ENCODE measurements at places on chromosomes 7 and 10. TPM values are rescaled to one million over a fixed set of nuclear protein-coding genes. Genes with fewer than 3 reads are reported as not detected.
A peak's percentile ranks its signal among the peaks of the same experiment; 100 is the strongest.

GRCh38 chr10:89516149-89516832, 19.1 kb downstream of the SLC16A12 start:
- H3K36me3 ChIP-seq: peaks cover 2% of the 10 kb centered on the region
- DNase-seq: no peak
- peaks cover 69% of the 10 kb centered on the region for H3K4me1 ChIP-seq
- no peak overlapping the region for H3K4me3 ChIP-seq
- no peak overlapping the region for H3K27ac ChIP-seq

GRCh38 chr7:96188591-96188991, 133.3 kb downstream of the SLC25A13 start:
- no peak for DNase-seq
- H3K27ac ChIP-seq: peak overlapping the region; percentile 50
- H3K4me3 ChIP-seq: no peak overlapping the region

The XRCC2 gene
- total RNA-seq: 1.4 TPM

- H3K36me3 ChIP-seq: no peaks in the 10 kb centered on the region
- peaks cover 83% of the 10 kb centered on the region for H3K27me3 ChIP-seq
- peaks cover 22% of the 10 kb centered on the region for H3K4me1 ChIP-seq
- H3K4me3 ChIP-seq: no peak overlapping the region
- H3K27ac ChIP-seq: no peak overlapping the region
- no peak for DNase-seq
Observed at GRCh38 chr10:124451276-124451675, 1.4 kb upstream of the NKX1-2 start.

GRCh38 chr10:26725837-26726727, 28.6 kb downstream of the PDSS1 start:
- H3K4me1 ChIP-seq: peaks cover 3% of the 10 kb centered on the region
- H3K4me3 ChIP-seq: no peak overlapping the region
- H3K27me3 ChIP-seq: no peaks in the 10 kb centered on the region

DNA sequence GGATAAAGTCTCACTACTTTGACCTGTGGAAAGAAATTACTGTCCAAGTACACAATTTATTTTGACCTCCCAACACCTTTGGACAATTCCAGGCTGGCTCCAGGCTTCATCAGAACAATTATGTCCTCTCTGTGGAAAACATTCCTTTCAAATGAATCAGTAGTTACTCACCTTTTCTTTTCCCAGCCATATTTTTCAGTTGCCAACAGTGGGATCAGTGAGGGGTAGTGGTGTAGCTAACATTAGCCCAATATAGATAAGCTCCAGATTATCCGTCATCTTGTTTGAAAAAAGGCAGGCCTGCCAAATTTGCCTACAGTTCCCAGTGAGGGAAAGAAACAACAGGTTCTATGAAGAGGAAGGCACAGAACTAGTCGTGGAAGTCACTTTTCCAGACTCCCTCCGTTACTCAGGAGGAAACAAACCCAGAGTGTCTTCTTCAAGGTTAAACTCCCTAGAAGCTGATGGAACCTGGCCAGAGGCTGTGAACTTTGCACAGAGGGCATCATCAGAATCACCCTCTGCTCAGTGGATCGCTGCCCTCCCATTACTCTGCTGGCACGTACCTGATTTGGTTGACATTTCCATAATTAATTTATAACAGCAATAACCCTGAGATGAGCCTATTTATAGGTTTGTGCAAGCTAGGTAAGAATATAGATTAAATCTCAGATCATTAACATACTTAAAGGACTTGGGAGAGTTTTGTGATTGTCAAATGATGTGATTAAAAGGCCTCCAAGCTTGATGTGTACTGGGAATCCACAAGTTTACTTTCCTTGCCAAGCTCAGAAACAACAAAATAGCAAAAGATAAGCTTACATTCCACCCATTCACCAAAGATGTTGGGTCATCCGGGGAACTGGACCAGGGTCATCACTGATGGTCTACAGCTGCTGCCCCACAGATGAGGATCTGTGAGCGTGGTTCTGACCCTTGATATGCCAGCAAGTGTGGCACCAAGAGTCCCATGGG, 654.6 kb upstream of the GALNT17 start:
- no peak overlapping the region for H3K27ac ChIP-seq
- no peaks in the 10 kb centered on the region for H3K27me3 ChIP-seq
- no peaks in the 10 kb centered on the region for H3K4me1 ChIP-seq
- no peaks in the 10 kb centered on the region for H3K36me3 ChIP-seq
- H3K4me3 ChIP-seq: no peak overlapping the region
- DNase-seq: no peak

- DNase-seq: no peak
- no peaks in the 10 kb centered on the region for H3K36me3 ChIP-seq
- H3K27me3 ChIP-seq: no peaks in the 10 kb centered on the region
- no peak overlapping the region for H3K27ac ChIP-seq
- H3K4me1 ChIP-seq: peaks cover 4% of the 10 kb centered on the region
Observed at GRCh38 chr7:133613250-133613790, 360.4 kb downstream of the EXOC4 start.

The SKIDA1 gene
- 4.3 TPM for total RNA-seq

DNA sequence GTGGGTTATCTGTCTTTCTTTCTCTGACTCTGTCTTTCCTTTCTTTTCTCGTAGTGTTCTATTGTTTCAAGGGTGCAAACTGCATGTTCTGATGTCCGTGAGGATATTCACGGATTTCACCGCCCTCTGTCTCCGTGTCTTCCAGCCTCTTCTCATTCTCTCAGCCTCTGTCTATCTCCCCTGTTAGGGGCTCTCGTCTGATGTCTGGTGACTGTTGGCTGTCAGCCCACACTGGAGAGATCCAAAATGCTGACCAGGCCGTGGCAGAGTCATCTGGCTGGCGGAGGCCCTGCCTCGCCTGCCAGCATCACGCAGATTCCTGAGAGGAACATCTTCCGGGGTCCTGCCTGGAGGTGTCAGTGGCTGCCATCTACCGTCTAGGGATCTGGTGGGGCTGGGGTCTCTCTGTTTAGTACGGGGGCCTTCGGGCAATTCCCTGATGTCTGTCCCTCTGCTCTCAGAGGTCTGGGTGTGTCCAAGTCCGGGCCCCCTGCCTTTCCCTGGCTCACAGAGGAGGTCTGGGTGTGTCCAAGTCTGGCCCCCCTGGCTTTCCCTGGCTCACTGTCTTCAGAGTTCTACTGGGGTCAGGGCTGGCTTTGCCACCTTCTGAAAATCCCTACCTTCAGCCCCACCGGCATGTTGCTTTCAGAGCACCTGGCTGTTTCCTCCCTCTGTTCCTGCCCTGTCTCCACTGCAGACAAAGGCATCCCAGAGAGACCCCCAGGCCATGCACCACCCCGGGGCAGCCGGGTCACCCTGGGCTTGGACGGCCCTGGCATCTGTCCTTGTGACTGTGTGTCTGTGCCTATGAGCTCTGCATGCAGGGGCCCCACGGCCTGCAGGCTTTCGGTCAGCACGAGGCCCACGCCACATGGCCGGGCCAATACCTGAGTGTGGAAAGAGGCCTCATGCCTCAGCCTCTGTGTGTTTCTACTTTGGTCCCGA, 14.0 kb upstream of the SCART1 start:
- no peaks in the 10 kb centered on the region for H3K4me1 ChIP-seq
- no peak overlapping the region for H3K4me3 ChIP-seq
- H3K27ac ChIP-seq: no peak overlapping the region

The GIMAP6 gene
- total RNA-seq: not detected

The SNX8 gene
- total RNA-seq: 51.2 TPM

The SAMD9L gene
- total RNA-seq: 16.8 TPM

GRCh38 chr10:102796407-102797176, 40.6 kb downstream of the CYP17A1 start:
- peaks cover 68% of the 10 kb centered on the region for H3K4me1 ChIP-seq
- H3K4me3 ChIP-seq: no peak overlapping the region
- DNase-seq: no peak
- H3K27me3 ChIP-seq: no peaks in the 10 kb centered on the region
- peaks cover 19% of the 10 kb centered on the region for H3K36me3 ChIP-seq

DNA sequence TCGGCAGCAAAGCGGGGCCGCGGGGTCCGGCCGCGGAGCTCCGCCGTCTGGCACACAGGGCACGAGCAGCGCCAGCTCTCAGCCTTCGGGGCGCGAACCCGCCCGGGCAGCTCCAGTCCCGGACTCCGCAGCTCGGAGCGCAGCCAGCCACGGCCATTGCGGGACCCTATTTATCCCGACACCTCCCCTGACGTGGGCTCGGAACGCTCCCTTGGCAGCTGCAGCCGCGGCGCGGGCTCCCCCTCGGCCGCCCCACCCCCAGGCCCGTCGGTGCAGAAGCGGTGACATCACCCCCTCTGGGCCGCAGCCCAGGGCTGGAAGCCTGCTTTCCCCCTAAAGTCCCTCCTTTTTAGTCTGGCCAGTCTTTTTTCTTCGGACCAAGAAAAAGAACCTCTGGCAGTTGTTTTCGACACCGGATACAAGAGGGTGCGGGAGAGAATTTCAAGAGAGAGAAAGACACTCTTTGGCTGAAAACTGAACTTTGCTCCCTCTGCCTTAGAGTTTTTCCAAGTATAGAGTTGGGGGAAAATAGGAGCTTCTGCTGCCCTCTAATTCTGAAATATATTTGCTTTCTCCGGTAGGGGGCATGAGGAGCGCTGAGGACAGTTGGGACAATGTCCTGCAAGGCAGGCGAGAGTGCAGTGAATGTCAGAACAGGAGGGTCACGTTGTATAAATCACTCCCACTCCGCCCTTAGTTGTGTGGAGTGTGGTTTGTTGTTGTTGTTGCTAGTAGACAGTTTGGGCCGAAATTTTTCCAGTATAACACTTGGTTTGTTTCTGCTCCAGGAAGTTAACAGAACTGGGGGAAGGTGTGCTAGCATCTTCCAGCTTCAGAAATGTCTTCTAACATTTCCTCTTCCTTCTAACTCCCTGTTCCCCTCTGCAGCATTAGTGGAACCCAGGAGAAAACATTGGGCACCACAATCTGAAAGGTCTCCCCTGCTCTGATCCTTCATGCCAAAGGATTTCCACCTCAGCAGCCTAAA, at the start of gene SFRP4:
SFRP4 (minus strand) TSS at position 145 of the 988 bp plus-strand sequence. CDS start 280 bp downstream, outside the sequence.
- H3K36me3 ChIP-seq: no peaks in the 10 kb centered on the region
- peaks cover 33% of the 10 kb centered on the region for H3K4me1 ChIP-seq
- no peak for DNase-seq
- no peak within 1 kb of the TSS for H3K27ac ChIP-seq
- H3K27me3 ChIP-seq: peaks cover 45% of the 10 kb centered on the region
- H3K4me3 ChIP-seq: peak within 1 kb of the TSS; percentile 68

GRCh38 chr7:44639671-44640321, 33.4 kb downstream of the OGDH start:
- H3K36me3 ChIP-seq: no peaks in the 10 kb centered on the region
- no peaks in the 10 kb centered on the region for H3K27me3 ChIP-seq
- peak overlapping the region; percentile 97 for H3K27ac ChIP-seq

The PON1 gene
- not detected for total RNA-seq

The PRSS37 gene
- total RNA-seq: not detected

GRCh38 chr7:148773334-148773733, 74.6 kb downstream of the CUL1 start:
- H3K27ac ChIP-seq: peak overlapping the region; percentile 78
- peaks cover 29% of the 10 kb centered on the region for H3K36me3 ChIP-seq
- no peak overlapping the region for H3K4me3 ChIP-seq
- H3K27me3 ChIP-seq: no peaks in the 10 kb centered on the region
- DNase-seq: no peak

GRCh38 chr10:58830697-58831096, 318.0 kb downstream of the BICC1 start:
- H3K4me3 ChIP-seq: no peak overlapping the region
- peaks cover 13% of the 10 kb centered on the region for H3K4me1 ChIP-seq
- no peaks in the 10 kb centered on the region for H3K27me3 ChIP-seq
- H3K27ac ChIP-seq: no peak overlapping the region
- peaks cover 37% of the 10 kb centered on the region for H3K36me3 ChIP-seq

The CDHR3 gene
- 4.0 TPM for total RNA-seq

All from osteocyte (in vitro differentiated cells).